ENCODE measurements at places on chromosomes 16 and 17.

DNA sequence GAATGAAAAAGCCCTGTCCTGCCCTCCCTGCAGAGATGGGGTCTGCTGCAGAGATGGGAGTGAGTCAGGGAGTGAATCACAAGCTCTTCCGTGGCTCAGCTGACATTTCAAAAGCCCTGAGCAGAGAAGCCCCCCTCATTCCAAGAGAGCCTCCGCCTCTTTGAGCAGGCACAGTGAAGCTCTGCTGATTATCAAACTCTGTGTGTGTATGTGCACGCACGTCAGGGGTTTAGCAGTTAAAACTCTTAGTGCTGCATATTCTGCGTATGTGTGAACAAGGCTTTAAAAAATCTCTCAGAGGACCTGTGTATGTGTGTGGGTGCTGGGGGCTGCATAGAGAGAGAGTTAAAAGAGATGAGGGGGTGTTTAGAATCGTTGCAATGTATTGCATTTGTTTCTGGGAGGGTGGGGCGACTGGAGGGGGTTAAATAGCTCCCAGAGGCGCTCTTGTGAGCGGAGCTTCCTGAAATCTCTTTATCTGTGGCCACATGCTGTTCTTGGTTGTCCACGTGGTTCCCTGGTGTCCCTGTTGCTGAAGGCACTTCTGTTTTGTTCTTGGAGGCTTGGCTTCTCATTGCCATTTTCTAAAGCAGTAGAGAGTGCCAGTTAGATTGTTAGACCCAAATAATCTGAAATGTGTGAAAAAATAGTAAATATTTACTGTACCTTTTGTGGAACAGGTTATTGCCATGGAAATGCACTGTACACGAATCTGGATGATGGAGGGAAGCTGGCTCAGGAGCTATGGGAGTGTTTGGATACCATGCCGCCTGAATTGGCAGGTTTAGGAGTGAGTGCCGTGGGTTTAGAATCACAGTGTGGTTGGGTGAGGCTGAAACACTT is 116.6 kb downstream of the PRKCB start:
- no peak for DNase-seq

GRCh38 chr16:53509906-53510703 is 7.1 kb upstream of the AKTIP start:
- DNase-seq, result peak; percentile 67

- peak; percentile 62 for DNase-seq
Observed at GRCh38 chr16:30649725-30650368, 913 bp upstream of the PRR14 start.

- DNase-seq, result peak; percentile 42
Observed at GRCh38 chr16:29825145-29826044, 5.1 kb downstream of the MVP start.

- DNase-seq, result no peak
Observed at GRCh38 chr16:1424028-1424427, 3.5 kb upstream of the UQCC4 start.

DNA sequence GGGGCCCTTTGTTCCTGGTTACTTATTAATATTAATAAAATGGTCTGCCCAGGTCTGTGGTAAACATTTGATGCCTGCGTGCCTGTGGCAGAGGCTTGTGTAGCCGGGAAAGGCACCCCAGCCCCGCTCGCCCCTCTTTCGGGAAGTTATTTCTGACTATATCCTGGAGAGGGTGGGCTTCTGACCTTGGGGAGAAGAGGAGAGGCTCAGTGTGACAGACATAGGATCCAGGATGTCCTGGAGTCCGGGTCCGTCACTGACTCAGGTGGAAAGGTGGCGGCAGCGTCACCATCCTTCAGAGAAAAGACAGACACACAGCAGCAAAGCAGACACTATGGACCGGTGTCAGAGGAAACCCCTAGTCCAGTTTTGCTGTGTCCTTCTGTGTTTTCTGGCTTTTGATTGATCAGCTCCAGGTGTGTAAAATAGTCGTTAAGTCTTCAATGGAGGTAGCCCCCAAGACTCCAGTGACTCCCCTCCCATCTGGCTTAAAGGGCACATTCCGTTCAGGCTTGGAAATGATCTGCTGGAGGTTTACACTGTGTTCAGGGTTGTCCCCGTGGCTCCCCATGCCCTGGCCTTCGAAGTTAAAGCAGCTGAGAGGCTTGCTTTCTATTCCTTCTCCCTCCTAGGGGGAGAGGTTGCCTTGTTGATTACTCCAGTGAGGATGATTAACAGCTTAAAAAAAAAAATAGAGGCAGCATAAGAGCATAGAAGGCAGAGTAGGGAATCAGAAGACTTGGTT is 81.6 kb downstream of the CCDC182 start:
- no peak for DNase-seq

DNA sequence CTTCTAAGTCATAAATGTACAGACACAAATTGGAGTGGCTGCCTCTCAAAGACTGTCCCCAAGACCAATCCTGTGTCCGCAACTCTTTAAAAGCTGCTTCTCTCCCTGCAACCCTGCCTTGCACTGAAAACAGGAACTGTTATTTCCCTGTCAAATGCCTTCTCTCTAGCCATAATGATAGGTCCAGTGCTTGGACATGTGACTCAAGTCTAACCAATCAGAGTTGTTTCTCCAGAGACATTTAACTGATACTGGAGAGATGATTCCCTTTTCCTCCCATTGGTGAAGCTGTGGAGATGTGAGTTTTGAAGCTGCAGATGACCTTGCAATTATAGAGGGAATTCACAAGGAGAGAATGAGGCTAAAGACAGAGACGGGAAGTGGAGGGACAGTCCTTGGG is 253.3 kb upstream of the CDH5 start:
- no peak for DNase-seq

GRCh38 chr16:15983898-15984297 is 34.5 kb downstream of the ABCC1 start:
- DNase-seq, result no peak

DNA sequence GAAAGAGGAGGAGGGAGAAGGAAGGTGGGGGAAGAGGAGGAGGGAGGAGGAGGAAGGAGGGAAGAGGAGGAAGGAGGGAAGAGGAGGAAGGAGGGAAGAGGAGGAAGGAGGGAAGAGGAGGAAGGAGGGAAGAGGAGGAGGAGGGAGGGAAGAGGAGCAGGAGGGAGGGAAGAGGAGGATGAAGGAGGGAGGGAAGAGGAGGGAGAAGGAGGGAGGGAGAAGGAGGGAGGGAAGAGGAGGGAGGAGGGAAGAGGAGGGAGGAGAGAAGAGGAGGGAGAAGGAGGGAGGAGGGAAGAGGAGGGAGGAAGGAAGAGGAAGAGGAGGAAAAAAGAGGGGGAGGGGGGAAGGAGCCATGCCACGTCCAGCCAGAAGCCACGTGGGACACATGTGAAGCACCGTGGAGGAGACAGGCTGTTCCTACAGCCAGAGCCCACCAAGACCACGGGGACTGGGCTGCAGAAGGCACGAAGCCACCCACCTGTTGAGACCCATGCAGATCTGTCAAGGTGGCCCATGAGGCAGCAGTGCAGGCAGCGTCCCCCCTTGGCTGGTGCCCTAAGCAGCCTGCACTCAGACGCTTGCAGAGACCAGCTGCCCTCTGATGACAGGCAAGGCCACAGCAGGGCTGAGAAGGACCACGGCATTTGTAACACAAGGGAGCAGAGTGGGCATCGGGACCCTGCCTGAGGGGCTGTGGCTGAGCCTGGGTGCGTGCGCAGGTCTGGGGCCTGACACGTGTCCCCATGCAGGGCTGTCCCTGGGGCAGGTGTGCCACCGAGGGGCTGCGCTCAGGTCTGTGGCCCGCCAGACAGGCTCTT is 10.3 kb downstream of the NDUFAF8 start:
- no peak for DNase-seq

DNA sequence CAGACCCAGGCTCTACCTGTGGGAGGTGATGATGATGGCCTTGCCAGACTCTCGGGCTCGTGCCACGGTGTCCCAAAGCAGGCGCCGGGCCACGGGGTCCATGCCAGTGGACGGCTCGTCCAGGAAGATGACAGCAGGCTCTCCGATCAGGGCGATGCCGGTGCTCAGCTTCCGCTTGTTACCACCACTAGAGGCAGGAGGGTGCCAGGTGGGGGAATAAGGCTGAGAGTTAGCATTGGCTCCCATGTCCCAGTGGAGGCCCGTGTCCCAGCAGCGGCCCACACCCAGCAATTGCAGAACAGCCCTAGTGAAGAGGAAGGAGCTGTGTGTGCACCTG is 10.3 kb upstream of the RNPS1 start:
- DNase-seq, result no peak

- no peak for DNase-seq
Observed at GRCh38 chr16:30738984-30739951, 9.0 kb upstream of the PHKG2 start.

- peak; percentile 51 for DNase-seq
Observed at GRCh38 chr17:35160354-35161201, 13.0 kb downstream of the UNC45B start.

Measured in CD4-positive, alpha-beta T cell treated with Interleukin-21 for 1 hour (primary cell).